ENCODE measurements at places on chromosomes 3 and 15. TPM values are rescaled to one million over a fixed set of nuclear protein-coding genes. Genes with fewer than 3 reads are reported as not detected.
A peak's percentile ranks its signal among the peaks of the same experiment; 100 is the strongest.

Gene SLC24A5
- total RNA-seq: not detected

Gene SOX14
- total RNA-seq: not detected

Gene GATA2
- 0.51 TPM for total RNA-seq

Gene SLC9C1
- total RNA-seq: not detected

Gene FGF7
- total RNA-seq: 0.05 TPM

DNA sequence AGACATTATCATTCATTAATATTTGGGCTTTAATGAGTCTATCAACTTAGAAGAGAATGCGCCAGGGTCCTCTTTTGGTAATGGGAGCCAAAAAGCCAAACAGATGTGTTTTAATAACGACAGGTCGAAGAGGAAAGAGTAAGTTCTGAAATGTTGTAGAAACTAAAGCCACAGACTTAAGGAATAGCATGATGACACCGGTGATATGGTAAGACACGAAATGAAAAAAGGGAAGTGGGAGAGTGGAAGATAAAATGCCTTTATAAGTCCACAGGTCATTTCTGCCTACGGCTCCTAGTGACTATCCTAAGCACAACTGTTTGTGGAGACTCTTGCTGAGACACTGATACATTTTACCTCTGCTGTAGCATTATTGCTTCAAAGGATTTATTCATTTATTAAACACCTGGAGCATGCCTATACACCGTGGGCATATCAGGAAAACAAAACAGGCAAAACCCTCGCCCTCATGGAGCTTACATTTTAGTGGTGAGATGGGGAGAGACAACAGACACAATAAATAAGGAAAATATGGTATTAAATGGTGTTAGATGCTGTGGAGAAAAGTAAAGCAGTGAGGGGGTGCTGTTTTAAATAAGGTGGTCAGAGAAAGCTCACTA, 11.7 kb upstream of the CD47 start:
- DNase-seq: no peak

DNA sequence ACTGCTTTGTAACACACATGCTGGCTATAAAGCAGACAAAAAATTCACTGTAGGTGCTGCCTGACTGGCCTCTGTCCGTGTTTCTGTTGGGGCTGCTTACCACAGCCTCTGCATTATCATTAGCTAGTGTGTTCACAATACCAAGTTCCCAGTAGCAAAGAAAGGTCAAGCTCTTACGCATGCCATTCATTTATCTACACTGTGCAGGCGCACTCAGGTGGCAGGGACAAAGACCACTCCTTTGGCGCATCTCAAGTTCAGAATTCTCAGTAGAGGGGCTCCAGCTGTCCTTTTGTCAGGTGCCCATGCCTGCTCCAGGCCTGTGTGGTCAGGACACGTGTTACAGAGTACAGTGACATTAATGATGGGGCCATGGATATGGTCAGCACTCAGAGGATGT, 22.3 kb downstream of the MLH1 start:
- DNase-seq: no peak

DNA sequence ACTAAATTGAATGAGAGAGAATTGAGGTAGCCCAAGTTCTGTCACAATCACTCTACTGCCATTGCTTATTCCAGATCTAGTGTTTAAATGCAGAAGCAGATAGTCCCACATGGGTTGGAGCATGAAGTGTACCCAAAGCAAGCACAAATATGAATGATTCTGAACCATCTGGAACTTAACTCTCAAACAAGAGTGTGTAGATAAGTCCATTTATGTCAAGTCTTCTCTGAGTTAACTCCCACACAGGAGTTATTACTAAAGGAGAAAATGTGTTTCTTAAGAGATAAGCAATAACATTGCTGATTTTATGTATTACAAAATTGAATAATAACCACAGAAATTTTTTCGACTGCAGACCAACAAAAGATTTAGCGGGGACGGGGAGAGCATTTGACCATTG, 33.6 kb downstream of the PAQR9 start:
- no peak for DNase-seq

DNA sequence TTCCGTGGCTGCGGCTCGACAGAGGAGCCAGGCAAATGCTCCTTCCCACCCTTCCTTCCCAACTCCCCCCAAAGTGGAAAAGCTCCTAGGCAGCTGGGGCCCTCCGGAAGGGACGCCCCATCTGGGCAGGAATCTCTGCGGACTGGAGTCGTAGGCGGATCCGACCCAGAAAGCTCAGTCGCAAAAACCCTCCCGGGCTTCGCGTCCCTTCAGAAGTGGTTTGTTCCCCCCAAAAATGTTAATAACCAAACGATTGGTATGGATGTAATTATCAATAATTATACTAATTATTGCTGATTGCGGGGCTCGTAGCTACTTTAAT, 3.8 kb downstream of the RNU6-1 start:
- DNase-seq: no peak

- peak; percentile 74 for DNase-seq
Observed at GRCh38 chr3:46361408-46362283, 7.7 kb downstream of the CCR2 start.

DNA sequence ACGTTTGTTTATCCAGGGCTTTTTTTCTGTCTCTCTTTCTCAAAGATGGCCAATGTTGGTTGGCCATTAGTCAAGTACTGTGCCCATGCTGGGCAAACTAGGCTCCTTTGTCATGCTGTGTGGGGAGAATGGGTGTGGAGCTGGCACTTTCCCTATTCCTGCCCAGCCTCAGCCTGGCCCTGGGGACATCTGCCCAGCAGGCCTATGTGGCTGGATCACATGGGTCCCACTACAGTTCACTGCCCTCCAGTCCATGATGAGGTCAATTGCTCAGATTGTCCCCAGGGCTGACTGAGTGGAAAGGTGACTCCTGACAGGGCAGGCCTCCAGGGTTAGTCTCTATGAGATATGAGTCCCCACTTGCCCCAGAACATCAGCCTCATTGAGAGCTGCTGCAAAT, 54.4 kb upstream of the HERC1 start:
- no peak for DNase-seq

- peak; percentile 74 for DNase-seq
Observed at GRCh38 chr3:150227839-150228238, 180.3 kb upstream of the TSC22D2 start.

GRCh38 chr3:133209871-133210550, 171.8 kb downstream of the TMEM108 start:
- no peak for DNase-seq

Measured in MCF 10A (cell line).